Non-pigmented ciliary epithelial cell (primary cell): ENCODE measurements at places on chromosomes 6 and 20.

- DNase-seq = no peak
Measured at GRCh38 chr6:32375739-32376529, 4.2 kb upstream of the TSBP1 start.

DNA sequence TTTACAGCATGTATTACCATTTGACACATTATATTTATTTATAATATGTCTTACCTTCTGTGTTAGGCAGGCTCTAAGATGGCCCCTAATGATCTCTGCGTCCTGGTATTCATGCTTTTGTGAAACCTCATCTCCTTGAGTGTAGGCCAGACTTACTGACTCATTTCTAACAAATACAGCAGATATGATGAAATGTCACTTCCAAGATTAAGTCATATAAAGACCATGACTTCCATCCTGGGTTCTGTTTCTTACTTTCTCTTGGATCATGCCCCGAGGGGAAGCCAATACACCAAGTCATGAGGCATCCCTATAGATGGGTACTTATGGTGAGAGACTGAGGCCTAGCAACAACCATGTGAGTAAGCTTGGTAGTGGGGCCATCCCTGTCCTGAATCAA lies 30.2 kb downstream of the ZHX3 start:
- DNase-seq = peak; percentile 85

DNA sequence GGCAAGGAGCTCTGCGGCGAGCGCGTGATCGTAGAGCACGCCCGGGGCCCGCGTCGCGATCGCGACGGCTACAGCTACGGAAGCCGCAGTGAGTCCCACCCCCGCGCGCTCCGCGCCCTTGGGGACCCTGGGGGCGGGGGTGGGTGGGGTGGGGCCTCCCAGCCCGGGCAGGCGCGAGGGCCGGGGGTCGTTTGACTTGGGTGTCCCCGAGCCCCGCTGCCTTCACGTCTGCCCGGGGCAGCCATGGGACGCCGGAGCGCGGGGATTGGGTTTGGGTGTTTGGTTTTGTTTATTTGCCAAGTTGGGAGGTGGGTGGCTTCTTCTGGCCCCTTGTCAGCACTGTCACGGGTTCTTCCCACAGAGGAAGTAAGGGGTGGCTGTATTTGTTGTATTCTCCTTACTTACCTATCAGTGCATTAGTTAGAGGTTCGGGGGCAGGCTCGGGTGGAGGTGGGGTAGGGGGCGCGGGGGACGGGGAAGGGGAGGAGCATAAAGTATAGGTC lies 777 bp downstream of the SRSF6 start:
- no peak for DNase-seq

- no peak for DNase-seq
Measured at GRCh38 chr20:37421988-37422387, 76.0 kb downstream of the SRC start.

GRCh38 chr20:25065625-25066338 lies 7.8 kb upstream of the ACSS1 start:
- DNase-seq = peak; percentile 24

DNA sequence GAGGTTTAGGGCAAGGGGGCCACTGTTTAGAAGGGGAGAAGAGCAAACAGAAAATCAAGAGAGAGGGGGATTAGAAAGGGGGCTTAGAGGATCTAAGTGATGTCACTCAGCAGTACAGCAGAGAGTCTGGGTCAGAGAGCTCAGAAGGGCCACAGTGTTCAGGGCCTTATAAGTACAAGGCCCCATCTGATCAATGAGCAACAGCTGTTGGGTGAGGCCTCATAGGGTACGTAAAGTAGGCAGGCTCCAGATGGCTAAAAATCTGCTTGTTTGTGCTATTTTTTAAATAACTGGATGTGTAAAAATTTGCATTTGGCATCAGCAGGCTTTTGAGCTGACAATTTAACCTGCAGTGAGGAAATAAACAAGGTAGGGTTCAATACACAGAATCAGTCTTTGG lies 149.8 kb downstream of the SH3BGRL2 start:
- no peak for DNase-seq

DNA sequence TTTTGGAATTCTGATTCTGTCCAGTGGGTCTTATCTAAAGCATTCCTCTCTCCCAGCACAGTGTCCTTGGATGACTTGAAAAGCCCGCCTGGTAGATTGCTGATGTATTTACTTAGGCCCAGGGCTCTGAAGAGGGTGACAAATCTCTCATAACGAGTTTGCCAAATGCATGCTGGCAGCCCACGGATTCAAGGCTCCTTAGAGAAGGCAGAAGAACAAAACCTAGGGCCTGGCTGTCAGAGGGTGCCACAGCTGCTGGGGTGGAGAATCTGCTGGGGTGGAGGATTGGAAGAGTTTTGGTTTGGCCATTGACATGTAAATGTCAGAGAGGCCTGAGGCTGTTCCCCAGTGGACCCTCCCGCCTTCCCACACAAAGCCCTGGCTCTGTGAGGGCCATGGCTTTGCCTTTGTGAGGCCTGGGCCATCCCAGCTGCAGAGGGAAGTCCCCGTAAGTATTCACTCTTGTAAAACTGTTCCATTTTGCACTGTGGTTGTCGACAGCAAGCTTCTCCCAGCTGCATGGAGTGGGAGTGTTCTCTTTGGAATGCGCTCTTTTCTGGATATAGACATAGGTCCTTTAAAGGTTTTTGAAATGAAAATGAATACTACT lies 50.3 kb downstream of the ANKRD6 start:
- no peak for DNase-seq

GRCh38 chr20:1626528-1627199 lies 6.9 kb upstream of the SIRPB1 start:
- DNase-seq = no peak

- no peak for DNase-seq
Measured at GRCh38 chr6:129236001-129236517, 353.1 kb downstream of the LAMA2 start.

DNA sequence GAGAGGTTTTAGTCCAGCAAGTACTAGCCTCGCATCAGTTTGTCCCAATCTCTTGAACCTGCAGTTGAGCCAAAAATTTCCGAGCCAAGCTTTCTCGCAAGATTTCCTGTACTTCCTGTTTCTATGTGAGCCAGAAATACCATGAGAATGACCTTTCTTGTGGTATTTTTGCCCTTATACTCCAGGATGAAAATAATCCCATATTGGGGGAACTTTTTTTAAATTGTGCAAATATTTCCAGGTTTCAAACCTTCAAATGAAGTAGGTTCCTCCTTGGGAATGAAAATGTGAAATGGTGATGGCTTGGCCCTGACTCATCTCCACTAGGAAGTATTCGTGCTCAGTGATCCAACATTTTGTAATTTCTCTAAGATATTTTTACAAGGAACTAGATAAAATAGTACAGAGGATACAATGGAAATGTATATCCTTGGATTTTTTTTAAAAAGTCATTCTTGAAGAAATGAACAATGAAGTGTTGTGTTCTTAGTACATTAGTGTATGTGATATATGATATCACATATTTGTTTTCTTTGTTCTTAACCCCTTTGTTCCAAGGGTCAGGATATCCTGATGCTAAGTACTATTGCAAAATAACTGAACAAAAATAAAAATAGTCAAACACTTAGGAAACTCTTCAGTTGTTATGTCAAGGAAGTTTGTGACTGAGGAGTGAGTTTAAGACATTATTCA lies 184.0 kb downstream of the PDE7B start:
- DNase-seq = no peak

DNA sequence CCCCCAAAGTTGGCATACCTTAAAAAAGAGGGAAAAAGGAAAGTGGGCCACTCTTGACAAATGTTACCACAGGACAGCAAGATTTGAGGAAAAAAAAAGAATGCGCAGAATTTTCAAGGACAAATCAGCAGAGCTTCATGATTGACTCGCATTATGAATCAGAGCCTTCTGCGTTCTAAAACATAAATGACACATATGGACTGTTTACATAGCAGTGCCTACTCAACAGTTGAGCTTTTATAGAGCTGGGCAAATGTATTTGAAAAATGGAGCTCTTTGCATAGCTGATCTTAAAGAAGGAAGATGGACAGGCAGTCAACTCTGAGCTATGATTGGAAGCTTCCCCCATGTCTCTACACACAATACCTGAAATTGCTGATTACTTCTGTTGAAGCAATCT lies 213.2 kb upstream of the NT5E start:
- no peak for DNase-seq

GRCh38 chr6:144294016-144294415 lies 8.9 kb downstream of the UTRN start:
- peak; percentile 73 for DNase-seq

DNA sequence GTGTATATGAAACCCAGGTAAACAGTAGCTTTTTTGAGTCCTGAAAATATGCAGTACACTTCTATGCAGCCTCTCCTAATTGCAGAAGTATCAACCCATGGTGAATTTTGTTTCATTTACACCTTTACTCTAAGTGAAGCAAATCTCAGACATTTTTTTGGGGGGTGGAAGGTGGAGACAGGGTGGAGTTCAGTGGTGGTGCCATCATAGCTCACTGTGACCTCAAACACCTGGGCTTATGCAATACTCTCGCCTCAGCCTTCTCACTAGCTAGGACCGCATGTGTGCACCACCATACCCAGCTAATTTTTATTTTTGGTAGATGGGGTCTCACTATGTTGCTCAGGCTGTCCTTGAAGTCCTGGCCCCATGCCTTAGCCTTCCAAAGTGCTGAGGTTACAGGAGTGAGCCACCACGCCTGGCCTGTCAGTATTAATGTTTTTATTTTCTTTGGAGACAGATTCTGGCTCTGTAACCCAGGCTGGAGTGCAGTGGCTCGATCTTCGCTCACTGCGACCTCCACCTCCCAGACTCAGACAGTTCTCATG lies 80.3 kb downstream of the JARID2 start:
- no peak for DNase-seq

DNA sequence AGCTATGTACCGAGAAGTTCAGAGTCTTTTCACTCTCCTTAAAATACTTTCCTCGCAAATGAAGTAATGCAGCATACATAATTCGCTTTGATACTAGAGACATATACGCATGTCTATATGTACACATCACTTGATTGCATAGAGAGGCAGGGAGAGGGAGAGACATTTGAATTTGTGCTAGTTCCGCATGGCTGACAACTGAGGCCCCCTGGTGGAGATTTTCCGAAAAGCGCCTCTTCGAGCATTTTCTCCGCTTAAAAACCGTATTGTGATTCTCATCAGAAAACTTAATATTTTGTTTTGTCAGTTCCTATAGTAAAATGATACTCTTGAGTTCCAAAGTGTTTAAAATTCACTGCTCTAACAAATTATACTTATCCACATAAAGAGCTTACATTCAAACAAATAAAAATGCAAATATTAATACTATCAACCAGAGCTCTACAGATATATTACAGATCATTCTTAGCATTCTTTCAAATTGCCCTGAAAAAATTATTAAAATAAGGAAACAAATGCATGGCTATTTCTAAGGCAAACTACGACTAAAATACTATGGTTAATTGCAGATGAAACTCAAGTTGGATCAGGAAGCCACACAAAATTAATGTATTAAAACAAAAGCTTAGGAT lies 637 bp downstream of the MYLK4 start:
- no peak for DNase-seq
